Hepatic stellate cell (primary cell): ENCODE measurements at places on chromosomes 7 and 10.

GRCh38 chr7:50612704-50613103, 47.5 kb upstream of the DDC start:
- no peak for DNase-seq

DNA sequence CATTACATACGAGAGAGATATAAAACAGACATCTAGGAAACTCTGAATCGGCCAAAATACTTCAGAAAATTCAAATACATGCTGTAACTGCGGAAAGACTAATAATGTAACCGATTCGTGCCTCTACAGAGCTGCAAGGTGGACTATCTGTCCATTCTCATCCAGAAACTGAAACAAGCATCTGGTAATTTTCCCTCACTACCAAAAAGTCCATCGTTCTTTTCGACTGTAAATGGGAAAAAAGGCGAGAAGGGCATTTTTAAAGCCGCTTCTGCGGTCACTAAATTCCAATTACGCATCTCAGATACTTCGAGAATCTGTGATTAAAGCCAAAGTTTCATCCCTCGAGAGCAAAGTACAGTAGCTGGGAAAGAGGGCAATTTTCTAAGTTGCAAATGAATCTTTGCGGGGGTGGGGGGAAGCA, 1.3 kb downstream of the OGA start:
- no peak for DNase-seq

DNA sequence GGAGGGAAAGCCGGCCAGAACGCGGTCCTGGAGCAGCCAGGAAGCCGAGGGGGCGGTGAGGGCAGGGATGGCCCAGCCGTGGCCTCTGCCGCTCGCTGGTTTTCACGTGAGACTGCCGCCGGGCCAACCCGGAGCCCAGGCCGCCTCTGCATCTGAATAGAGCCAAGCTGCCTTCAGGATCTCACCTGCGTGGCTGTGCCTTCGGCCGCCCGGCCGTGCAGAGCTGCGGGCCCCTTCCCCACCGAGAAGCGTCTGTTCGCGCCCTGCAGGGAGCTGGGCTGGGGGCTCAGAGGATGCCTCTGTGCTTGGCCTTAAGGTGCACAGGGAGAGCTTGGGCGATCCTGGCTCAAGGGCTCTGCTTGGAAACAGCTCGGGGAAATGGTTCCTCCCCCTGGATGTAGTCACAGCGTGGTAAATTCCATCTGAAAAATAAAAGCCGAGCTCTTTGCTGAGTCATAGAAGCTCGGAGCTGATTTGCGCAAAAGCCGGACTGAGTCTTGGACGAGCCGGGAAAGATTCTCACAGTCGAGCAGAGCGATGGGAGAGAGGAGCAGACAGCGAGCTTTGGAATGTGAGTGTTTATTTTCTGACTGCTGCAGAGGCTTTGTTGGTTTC, at the start of gene JAKMIP3:
Gene JAKMIP3, plus strand, starts transcription at position 456 of the 615 bp plus-strand sequence. CDS start 38,863 bp downstream, outside the sequence.
- DNase-seq, result peak; percentile 98

DNA sequence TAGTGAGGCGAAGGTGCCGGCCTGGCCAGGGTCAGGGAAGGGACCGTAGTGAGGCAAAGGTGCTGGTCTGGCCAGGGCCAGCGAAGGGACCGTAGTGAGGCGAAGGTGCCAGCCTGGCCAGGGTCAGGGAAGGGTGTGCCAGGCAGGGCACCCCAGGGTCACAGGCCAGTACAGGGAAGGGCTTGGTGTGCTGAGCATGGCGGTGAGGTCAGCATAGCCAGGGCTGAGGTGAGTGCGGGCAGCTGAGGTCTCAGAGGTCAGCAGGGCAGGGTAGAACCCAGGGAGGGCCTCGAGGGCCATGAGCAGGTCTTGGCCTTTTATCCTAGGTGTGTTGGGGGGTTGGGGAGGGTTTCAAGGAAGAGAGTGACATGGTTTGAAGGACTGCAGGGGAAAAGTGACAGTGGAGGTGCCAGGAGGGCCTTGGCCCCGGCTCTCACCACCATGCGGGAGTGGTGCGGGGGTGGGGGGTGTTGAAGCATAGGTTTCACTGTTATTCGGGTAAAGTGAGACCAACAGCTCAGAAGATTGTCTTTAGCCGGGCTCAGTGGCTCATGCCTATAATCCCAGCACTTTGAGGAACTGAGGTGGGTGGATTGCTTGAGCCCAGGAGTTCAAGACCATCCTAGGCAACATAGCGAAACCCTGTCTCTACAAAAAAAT, 93.3 kb downstream of the CHST15 start:
- peak; percentile 4 for DNase-seq

DNA sequence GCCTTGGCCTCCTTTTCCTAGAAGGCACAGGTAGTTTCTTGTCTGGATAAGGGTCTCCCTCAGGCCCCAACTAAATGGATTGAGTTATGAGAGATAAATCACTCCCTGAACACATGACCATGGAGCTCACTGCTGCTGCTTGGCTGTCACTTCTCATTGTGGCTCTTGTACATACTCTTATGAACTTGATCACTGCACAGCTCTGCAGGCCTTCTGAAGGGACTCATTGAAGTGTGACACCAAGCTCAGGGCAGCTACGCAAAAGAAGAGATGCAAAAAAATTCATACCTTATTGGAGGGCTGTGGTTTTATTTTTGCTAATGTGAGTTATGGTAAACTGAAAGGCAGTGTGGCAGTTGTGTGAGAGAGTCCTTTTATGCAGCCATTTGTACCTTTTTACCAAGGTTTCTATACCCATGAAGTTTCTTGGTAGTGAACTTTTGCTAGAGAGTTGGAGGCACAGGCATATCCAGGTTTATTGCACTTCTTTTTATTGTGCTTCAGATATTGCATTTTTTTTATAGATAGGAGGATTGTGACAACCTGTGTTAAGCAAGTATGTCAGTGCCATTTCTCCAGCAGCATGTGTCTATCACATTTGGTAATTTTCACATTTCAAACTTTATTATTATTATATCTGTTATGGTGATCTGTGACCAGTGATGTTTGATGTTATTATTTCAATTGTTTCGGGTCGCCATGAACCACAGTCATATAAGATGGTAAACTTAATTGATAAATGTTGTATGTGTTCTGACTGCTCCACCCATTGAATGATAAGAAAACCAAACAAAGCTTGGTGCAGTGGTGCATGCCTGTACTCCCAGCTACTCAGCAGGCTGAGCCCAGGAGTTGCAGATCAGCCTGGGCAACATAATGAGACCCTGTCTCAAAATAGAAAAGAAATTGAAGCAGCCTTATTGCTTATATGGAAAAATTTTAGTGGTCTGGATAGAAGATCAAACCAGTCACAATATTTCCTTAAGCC, 100.6 kb downstream of the LRRC4 start:
- no peak for DNase-seq

GRCh38 chr7:157267516-157267915, 69.3 kb upstream of the DNAJB6 start:
- DNase-seq, result no peak

DNA sequence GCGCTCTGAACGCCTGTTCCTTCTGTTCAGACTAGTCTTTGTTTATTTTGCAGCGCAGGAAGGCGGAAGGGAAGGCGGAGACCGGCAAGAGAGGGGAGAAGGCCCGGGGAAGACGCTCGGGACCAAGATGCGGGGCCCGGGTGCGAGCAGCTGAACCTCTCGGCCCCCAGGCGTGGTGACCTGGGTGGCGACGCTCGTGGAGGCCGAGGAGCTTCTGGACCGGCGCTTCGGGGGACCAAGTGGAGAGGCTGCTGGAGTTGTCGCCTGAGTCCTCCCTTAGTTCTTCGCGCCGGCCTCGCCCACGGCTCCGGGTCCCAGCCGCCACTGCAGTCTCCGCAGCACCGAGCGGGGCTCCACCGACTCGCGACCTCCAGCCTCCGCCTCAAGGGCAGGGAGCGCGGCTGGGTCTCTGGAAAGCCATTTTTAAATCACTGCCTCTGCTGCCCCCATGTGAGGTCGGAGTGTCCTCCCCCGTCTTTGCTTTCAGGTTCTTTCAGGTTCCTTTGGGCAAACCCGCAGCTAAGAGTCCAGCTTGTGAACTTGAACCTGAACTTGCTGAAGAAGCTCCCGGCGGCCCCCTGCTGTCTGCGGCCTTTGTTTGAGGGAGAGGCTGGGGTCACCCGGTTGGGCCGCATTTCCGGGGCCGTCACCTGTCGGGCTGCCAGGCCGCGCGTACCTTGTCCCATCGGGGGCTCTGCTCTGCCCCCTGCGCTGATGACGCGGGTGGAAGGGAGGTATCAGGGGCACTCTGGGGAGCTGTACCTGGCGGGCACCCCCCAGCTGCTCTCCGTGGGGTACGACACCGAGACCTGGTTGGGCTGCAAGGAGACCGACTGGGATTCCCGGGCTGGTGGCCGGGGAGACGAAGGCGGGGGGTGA, 136.0 kb downstream of the KIF20B start:
- DNase-seq, result peak; percentile 16
